PC-9 (cell line): ENCODE measurements at places on chromosomes 12 and 14. TPM values are rescaled to one million over a fixed set of nuclear protein-coding genes. Genes with fewer than 3 reads are reported as not detected.

GRCh38 chr14:57871459-57872080 lies 5.7 kb upstream of the SLC35F4 start:
- no peak for DNase-seq

GRCh38 chr12:89346741-89347324 lies 5.5 kb downstream of the DUSP6 start:
- DNase-seq: no peak

DNA sequence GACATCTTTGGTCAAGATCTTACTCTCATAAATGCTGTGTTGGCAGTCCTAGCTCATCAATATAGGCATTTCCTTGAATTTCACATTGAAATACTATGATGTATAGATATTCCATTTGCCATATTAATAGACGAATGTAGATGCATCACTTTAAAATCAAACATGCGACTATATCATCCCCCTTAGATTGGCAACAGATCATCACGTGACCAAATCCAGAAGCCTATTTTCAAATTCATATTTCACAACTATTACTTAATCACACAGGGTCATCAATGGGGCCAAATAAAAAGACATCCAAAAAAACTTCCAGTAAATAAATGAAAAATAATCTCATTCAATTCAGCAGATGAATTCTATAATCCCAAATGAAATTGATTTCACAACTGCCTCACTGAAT lies 15.3 kb downstream of the LMO3 start:
- DNase-seq: no peak

DNA sequence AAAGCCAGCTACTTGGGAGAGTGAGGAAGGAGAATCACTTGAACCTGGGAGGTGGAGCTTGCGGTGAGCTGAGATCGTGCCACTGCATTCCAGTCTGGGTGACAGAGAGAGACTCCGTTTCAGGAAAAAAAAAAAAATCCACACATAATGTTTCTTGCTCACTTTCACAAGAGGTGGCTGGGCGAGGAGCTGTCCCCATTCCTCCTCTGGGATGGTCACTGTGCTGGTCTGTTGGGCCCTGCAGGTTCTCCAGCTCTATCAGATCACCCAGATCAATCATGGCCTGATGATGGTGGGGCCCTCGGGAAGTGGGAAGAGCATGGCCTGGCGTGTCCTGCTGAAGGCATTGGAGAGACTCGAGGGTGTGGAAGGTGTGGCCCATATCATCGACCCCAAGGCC lies 47.3 kb downstream of the DYNC1H1 start:
- DNase-seq: no peak

MBIP gene
- total RNA-seq: 13.8 and 15.2 TPM in 2 replicates

MANSC4 gene
- total RNA-seq: not detected in 2 replicates

DNA sequence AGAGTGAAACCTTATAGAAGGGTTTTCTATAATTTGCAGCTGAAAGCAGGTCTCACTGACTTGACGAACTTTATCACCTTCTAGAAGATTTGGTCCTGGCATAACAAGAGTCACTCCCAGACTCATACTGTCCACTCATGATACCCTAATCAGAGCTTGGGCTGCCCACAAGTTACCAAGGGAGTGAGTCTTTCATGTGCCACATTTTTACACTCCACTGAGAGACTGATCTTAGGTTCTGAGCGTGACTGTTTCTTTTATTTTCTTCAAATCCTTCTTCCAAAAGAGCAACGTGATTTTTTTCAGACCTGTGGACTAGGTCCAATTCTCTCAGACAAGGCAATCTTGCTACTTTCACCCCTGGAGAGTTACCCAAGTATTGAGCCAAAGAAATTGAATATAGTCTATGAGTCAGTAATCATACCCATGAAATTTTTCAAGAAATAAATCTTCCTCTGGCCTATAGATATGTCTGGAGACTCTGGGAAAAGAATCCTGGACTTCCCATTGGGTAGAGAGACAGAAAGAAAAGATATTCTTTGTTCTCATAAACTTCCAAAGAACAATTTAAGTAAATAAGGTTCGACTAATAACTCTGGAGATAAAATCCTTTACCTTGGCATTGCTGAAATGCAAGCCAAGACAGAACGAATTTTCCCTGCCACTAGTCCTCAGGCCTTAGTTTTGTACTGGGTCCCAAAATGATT lies 26.9 kb downstream of the SIX1 start:
- no peak for DNase-seq

TAS2R46 gene
- 1.2 and 1.5 TPM in 2 replicates for total RNA-seq
